ENCODE measurements at places on chromosomes 12 and 14.

DNA sequence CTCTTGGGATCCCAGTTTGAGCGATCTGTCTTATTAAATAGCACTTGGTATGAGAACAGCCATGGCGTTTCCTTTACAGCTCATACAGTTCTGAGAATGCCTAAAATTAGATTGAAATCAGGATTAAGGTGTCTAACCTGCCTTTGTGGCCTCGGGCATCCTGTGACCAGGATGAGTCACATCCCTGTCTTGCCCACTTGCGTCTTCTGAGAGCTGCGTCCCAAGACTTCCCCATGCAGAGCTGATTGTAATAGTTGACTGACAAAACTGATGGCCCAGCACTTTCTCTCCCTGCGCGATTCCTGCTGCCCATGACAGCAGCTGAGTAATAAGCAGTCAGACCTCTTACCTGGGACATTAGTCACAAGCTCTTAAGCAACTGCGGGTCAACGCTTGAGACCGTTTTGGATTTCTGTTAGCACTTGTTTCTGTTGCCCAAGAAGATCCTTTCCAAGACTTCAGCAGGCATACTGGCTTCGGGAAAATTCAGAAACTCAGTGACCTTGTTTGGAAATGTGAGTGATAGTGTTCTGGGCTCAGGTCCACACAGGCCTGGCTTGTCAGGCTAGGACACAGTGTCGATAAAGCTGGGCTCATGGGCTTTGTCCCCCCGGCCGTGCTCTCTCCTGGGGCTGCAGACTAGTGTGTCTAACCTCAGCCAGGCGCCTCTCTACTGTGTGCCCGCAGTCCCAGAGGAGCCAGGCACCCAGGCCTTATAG is 169.9 kb upstream of the HIF1A start:
- DNase-seq: peak; percentile 100

GRCh38 chr12:54338698-54339296 is 13.9 kb downstream of the COPZ1 start:
- no peak for DNase-seq

GRCh38 chr12:1034243-1034642 is 43.2 kb downstream of the ERC1 start:
- DNase-seq: no peak

DNA sequence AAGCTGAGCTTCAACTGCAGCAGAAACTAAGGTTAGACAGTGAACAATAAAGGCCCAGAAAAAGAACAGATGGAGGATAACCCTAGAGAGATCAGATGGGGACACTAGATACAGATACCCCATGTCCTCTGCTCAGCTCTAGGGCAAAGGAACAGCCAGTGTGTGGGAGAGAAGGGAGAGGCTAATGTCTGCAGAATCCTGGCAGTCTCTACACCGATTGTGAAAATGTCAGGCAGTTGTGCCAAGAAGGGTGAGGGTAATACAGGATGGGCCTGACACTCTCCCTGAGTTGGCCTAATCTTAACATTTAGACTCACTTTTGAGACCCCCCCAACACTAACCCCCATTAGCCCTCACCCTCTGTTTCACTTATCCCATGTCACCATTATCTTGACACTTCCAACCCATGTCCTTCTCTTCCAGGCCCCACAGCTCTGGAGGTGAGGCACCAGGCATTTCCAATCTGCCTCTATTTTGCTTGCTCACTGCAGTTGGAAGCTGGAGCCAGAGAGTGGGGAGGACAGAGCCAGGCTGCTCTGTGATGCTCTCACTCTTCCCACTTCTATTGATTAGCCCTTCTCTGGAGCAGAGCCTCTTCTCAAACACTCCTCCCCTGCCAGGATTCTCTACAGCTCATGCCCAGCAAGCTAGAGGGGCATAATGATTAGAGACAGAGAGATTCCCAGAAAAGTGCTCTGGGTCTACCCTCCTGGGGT is 3.0 kb upstream of the BLOC1S1 start:
- DNase-seq: no peak

DNA sequence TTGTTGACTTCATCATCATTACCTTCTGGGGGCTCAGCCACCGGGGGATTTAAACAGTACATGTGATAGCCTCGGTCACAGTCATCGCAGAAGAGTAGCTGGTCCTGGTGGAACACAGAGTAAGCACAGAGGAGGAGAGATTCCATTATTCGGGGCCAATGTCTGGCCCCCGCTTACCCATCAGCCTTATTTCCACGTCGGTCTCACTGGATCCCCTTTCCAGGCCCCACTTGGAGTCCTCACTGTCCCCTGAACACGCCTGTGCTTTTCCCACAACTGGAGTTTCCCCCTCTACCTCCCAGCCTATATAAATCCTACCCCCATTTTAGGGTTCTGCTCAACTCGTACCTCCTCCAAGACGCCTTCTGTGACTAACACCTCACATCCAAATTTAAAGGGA is 274.0 kb downstream of the DPF3 start:
- no peak for DNase-seq

- DNase-seq: peak; percentile 69
These were observed 21.2 kb downstream of the MAX start for GRCh38 chr14:65080960-65081747.

- peak; percentile 29 for DNase-seq
These were observed 442.2 kb downstream of the ADAMTS20 start for GRCh38 chr12:43109631-43110345.

GRCh38 chr14:75705014-75705413 is 44.0 kb downstream of the TTLL5 start:
- DNase-seq: no peak

DNA sequence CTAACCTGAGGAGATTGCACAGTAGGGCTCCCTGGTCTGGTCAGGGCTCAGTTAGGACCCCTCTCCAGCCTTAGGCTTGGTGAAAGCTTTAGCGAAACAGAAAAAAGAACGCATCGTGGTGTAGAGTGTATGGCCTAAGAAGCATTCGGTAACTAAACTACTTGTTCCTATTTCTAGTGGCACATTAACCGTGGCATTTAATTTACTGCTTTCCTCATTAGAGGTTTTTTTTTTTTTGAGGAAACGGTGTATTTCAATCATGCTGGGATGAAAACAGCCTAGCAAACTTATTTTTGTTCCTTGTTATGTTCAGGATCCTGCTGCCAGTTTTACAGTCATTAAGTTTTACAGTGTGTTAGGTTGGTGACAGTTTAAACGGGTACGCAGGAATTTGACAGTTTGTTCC is 518 bp upstream of the OSBPL8 start:
- DNase-seq: no peak

DNA sequence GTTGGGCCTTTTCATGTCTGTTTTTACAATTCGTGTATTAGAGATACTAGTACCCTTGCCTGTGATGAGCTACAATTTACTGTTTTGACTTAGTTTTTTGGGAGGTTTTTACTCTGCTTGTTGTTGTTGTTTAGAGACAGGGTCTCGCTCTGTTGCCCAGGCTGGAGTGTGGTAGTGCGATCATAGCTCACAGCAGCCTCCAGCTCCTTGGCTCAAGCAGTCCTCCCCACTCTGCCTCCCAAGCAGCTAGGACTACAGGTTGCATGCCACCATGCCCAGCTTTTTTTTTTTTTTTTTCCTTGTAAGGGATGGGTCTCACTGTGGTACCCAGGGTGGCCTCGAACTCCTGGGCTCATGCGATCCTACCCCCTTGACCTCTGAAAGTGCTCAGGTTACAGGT is 52.0 kb upstream of the DIP2B start:
- DNase-seq: no peak

- DNase-seq: peak; percentile 50
These were observed 83.0 kb downstream of the LLPH start for GRCh38 chr12:66047411-66048021.

DNA sequence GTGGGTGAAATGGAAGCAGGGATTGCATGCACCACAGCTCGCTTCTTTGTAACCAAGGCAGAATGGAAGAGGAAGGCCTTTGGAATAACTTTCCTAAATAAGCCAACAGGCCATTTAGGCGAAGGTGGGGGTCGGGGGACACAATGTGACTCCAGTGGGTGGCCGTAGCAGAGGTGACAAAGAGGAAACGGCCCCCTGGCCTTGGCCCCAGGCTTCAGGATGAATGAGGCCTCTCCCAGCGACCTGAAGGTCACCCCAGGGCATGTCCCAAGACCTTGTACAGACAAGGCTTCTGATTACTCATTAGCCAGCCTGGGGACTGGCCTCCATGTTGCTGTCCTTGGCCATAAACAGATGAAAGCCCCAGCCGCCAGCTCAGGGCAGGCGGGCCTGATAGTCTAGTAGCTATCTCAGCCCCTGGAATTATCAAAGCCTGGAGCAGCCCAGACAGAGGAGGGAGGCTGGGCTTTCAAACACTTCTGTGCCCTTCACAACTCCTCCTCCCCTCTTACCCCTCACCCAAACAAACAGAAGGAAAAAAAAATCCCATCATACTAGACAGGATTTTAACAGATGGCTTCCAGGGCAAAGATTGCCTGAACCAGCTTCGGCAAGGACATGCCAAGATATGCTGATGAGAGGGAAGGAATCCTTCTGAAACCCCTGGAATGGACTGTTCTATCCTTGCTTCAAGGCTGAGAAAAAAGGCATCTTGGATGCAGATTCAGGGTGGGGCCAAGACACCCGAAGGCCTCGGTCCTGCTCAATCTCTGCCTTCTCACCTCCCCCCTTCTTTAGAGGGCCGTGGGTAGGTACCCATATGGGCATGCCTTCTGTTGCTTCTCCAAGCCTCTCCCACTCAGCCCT is 142.3 kb upstream of the PARP11 start:
- DNase-seq: no peak

DNA sequence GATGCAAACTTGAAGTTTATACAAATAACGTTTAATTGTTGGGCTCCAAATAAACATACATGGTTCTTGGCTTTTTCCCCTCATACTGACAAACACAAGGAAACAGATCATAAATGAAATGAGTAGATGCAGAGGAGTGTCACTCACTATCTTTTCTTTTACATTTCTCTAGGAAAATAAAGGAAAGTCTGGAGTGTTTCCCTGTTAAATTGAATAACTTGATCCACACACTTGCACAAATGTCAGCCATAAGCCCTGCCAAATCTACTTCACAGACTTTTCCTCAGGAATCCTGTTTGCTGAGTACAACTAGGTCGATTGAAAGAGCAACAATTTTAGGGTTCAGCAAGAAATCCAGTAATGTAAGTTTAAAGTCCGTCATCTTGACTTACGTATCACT is 175.3 kb downstream of the PLCZ1 start:
- no peak for DNase-seq

DNA sequence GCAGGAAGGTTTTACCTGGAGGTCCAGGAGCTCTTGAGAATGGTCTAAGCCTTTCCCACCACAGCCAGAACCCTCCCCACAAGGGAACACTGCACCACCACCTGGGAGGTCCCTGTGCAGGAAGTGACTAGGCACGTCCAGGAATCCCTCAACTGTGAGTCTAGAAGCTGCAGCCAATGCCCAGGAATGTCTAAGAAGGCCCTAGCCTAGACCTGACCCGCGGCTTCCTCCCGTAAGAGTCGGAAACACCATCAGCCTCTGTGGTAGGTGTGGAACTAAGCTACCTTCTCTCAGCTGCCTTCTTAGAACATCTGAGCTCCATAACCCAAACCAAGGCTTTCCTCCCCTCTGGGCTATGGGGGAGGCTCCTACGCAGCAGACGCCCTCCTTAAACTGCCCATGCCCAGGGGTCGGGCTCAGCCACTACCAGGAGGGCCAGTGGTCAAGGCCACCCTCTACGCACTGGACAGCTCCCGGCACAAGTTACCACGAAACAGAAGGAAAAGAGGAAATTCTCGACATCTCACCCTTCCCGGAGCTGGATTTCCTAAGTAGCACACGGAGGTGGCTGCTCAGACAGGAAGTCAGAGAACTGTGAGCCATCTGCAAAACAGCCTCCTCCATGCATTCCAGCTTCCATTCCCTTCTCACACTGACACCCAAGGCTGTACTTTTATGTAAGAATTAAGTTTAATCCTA is 25.5 kb downstream of the ZFYVE21 start:
- DNase-seq: peak; percentile 42

DNA sequence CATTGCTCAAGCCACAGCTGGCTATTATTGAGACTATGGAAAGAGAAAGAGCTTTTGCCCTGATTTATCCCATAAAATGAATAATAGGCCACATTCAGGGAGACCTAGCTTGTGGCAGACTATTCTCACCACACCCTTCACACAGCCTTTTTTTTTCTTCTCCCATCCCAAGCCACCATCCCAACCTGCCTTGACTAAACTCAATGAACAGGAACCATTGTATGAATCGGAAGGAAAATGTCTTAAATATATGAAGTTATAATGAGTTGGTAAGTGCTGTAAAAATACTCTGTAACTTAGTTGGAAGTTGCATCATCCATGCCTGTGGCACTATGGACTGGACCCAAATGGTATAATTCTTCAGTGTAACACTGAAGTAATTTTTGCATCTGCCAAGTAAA is 338.4 kb downstream of the RAD51B start:
- DNase-seq: no peak

GRCh38 chr12:58481811-58482210 is 438.5 kb downstream of the LRIG3 start:
- DNase-seq: no peak

DNA sequence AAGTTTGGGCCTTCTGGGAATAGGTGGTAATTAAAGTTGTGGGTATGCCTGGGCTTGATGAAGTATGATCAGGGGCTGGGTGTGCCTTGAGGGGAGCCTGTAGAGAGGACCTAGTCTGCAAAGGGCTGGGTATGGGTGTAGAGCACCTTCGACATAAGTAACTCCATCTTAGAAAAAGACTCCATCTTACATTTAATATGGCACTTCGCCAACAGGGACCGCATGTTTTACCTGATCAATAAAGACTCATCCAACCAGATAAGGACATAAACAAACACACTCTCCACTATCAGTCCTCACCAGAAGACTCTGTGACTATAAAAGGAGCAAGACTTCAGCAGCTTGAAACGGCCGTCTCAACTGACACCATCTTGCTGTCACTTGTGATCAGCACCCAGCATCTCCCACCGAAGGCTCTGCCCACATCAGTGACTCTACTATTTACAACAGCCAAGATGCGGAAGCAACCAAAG is 23.5 kb upstream of the GPR68 start:
- DNase-seq: no peak

DNA sequence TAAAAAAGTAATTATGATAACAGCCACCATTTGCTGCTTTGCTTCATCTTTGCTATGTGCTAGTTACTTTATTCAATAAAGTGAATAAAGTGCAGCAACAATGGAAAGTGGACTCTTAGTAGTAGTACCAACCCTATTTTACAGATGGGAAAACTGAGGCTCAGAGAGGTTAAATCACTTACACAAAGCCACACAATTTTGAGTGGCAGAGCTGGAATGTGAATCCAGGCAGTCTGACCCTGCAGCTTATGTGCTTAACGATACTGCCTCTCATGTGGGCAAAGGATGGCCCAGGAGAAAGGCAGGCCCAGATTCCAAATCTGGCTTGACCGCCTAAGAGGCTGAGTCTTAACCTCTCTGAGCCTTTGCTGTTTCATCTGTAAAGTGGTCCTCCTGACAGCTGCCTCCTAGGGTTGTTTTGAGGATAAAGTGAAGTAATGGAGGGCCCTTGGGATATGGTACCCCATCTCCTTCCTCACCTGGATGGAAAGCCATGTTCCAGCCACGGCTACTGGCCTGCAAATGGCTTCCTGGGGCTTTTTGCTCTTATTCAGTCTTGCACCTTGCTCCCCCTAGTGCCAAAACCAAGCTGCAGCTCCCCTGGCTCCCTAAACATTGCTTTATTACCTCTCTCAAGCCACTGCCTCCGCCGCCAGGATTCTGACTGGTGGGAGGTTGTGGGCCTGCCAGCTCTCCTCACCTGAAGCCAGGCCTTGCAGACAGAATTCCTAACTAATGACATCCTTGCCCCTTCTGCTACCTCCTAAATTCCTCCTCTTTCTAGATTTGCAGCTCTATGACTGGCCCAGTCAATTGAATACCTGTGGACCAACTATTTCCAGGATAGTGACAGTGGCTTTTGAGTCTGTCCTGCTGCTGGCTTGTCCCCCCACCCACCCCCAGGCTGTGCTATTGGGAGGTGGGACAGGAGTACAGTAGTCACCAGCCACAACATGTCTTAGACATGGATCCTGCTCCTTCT is 283.3 kb upstream of the PWP1 start:
- peak; percentile 89 for DNase-seq
